ENCODE measurements at places on chromosomes 3 and 15.

DNA sequence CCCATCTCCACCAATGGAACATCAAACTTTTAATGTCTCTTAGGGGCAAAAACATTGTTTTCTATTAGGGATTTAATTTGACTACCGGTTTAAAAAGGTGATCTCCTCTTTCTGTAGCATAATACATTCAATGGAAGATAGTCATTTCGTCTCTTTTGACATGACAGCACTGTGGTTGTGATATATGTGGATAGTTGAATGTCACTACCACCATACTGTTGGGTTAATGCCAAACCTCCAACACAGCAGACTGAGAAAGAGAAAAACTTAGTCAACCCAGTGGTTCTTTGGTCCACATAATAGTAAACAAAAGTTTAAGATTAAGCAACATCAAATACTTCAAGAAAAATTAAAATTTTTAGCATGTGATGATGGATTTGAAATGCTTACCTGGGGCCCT lies 530.4 kb downstream of the AGBL1 start:
- DNase-seq: no peak

DNA sequence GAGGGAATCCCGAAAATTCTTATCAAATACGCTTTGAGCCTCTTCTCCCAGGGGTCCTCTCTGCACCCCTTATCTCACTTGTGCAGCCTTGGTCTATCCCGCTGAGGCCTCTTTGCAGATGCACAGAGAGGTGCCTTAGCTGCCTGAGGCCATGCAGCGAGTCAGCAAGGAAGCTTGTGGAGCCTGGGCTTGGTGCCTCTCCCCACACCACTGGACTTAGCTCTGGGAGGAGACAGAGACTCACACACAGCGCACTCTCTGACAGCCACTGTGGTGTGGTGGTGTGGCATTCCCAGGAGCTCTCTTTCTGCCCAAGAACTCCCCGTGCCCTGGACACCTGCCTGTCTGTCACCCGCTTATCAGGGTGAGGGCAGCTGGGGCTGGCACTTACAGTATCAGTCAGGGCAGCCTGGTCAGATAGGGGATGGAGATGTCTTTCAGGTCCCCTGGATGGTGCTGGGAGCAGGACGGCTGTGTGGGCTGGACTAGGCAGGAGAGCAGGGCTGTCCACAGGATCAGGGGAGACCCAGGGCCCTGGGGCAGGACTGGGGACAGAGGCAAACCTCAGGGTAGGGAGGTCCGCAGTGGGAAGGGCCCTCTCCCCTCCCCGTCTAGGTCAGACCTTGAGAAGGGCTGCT lies 10.2 kb upstream of the LINGO1 start:
- no peak for DNase-seq

DNA sequence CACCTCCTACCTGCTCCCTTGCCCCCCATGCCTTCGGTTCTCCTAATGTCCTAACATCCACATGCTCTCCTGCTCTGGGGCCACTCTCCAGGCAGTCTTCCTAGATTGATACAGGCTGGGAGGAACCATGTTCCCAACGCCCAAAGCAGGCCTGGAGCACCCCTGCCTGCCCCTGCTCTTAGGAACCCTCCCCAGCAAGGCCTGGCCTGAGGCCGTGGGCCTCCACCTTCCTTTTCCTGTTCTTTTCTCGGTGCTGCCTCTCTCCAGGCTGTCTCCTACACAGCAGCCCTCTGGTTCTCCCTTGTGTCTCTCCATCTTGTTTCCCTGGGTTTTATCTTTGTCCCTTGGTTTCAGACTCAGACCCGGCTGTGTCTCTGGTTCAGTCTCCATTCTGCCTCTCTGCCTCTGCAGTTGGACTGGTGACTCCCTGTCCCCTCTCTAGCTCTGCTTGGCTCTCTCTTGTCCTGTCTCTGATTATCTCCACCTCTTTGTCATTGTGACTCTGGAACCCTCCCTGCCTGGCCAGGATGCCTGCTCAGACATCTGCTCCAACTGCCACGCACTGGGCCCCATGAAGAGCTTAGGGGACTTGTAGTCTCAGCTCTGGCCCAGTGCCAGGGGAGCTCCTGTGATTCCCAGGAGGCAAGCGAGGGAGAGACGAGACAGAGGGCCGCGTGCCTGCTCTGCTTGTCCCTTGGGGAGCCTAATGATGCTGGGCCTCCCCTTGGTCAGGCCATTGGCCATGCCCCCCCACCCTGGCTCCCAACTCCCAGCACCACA lies 26.0 kb upstream of the RPL29 start:
- no peak for DNase-seq

GRCh38 chr3:191238321-191238817 lies 39.3 kb downstream of the OSTN start:
- no peak for DNase-seq

- DNase-seq: no peak
Measured at GRCh38 chr15:50077651-50078050, 41.4 kb downstream of the ATP8B4 start.

- DNase-seq: no peak
Measured at GRCh38 chr3:151395806-151396205, 11.3 kb upstream of the P2RY12 start.

DNA sequence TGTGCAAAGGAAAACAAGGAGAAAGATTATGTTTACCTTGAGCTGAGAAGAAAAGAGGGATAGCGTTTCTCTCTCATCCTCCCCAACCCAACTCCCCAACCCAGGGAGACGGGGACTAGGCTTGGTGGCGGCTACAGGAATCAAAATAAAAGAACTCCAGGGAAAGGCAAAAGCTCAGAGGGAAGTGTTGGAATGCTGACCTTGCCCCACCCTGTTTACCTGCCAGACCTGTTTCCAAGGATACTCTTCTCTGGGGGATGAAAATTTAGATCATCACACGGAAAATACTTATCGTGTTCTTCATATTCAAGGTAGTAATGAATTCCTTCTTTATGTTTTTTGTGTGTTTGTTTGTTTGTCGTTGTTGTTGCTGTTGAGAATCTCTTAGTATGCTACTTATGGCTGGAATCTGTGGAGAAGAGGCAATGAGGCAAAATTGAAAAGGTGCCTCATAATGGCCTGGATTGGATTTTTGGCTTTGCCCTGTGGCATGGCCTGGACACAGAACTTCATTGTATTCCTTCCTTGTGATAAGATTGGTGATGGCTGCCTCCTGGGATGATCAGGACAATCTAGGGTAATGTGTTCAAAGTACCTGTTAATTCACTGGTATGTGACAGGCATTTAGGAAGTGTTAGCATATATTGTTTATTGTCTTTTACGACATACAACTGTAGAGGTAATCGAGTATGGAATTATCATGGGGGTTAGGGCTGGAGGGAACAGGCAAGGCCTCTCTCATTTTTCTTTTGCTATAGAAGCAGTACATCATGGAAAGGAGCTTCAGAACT lies 11.1 kb upstream of the TPRG1 start:
- DNase-seq: no peak

- no peak for DNase-seq
Measured at GRCh38 chr3:25661694-25662437, 2.8 kb downstream of the TOP2B start.

DNA sequence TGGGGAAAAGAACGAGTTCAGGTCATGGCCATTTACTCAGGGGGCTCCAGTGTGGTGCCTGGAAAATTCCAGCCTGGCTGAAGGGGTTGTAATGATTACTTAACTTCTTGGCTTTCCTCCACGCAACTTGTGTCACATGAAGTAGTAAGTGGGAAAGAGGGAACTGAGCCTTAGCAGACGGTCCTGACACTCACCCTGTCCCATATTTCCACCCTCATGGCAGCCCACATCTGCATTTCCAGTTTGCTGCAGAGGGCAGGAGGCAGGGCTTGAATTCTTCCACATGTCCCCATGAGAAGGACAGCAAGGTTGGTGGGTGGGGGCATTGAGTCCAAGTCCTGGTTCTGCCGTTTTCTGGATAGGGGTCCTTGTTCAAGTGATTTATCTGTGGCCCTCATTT lies 7.8 kb upstream of the CAMP start:
- no peak for DNase-seq

DNA sequence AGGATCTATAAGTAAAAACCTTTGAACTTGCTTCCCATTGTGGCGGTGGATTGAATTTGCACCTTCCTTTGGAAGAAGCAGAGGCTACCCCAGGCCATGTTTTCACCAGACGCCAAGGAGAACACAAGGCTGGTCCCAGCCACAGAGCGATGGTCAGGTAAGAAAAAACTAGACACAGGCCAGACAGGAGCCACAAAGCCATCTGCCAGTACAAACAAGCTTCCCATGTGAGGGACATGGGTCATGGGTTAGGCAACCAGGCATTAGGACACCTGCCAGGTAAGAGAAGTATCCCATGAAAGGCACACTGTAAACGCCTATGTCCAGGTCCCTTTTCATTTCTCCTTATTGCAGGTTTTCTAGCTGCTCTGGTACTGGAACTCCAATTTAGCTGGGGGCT lies 190.2 kb downstream of the KLF13 start:
- DNase-seq: no peak

- no peak for DNase-seq
Measured at GRCh38 chr3:160831401-160831800, 75.4 kb downstream of the PPM1L start.

DNA sequence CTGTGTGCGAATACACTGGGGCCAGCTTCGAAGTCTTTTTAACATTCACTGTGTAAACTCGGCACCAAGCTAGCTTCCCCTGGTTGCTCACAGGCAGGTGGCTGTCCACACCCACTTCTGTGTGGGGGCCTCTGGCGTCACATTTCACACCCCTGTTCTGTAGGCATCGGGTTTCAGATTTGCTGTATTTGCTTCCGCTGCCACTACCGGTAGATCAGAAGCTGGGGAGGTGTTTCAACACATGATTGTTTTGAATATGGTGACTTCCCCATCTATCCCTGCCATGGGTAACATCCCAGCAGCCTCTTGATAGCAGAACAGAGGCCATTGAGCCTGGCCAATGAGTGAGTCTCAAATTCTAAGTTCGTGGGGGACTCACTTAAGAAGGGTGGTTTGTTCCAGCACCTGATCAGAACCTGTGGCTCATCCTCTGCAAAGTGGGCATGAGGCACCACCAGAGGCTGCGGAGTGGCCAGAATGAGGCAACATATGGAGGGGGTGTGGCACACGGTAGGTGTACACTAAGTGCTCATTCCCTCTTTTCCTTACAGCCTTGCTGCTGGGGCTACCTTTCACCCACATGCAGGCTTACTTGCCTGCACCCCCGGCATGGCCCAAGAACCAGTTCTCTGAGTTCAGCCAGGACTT lies 61.5 kb downstream of the IQSEC1 start:
- DNase-seq: peak; percentile 72

DNA sequence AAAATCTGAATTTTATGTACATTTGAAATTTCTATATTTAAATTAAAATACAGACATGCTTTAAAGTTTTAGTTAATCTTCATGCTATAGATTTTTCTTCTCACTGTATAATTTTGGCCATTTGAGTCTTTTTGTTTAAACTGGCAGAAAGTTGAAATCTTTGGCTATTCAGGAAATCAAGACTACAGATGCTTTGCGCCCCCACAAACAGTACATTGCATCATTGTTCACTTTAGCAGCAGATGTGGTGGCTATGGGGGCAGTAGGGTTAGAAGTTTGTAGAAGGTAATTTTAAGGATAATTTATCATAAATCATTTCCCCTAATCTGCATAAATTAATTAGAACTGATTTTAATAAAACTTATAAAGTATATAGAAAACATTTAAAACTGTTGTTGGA lies 20.9 kb downstream of the SPPL2A start:
- no peak for DNase-seq

DNA sequence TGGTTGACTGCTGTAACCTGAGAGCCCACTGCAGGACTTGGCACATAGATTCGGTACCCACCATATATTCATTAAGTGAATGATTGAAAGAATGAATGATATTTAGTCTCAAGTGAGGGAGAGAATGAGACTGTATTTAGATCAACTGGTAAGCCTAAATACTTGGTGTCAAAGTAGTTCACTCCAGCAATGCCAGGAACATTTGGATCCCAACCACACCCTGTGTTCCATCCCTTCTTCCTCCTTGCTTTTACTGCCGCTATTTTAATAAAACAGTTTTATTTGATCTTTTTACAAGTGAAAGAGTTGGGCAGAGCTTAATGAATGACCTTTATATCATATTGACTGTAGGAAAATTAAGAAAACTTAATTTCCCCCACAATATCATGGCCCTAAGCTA lies 473.6 kb upstream of the CBLB start:
- no peak for DNase-seq

GRCh38 chr3:13324835-13325501 lies 95.2 kb downstream of the NUP210 start:
- no peak for DNase-seq

GRCh38 chr15:62249501-62249900 lies 84.4 kb upstream of the C2CD4B start:
- DNase-seq: no peak

- no peak for DNase-seq
Measured at GRCh38 chr3:186754006-186754405, 29.4 kb upstream of the EIF4A2 start.

GRCh38 chr3:98325055-98325454 lies 28.6 kb upstream of the OR5K4 start:
- DNase-seq: no peak

- DNase-seq: no peak
Measured at GRCh38 chr3:101902041-101902440, 52.7 kb downstream of the NFKBIZ start.

GRCh38 chr15:48006031-48006511 lies 114.7 kb upstream of the SLC24A5 start:
- no peak for DNase-seq

DNA sequence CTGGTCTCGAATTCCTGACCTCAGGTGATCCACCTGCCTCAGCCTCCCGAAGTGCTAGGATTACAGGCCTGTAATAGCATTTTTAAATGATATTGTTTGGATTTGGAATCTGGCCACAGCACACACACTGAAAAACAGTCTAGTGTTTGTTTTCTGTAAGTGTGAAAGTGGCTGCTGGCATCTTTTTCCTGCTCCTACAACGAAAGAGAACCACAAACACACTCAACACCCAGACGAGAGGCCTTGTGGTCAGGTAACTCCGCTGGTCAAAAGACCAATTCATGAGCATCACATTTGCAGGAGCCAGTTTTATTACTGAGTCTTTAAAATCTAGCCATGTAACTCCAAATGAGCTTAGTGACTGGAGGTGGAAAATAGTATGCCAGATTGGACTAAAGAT lies 50.2 kb downstream of the IMPG2 start:
- no peak for DNase-seq

All from stimulated activated CD4-positive, alpha-beta T cell treated with anti-CD3 and anti-CD28 coated beads, TNF-alpha, amount 100 ng/mL, for 48 hours (primary cell).